Fibroblast of skin of right biceps (primary cell): ENCODE measurements at places on chromosomes 11 and 22.
A peak's percentile ranks its signal among the peaks of the same experiment; 100 is the strongest.

DNA sequence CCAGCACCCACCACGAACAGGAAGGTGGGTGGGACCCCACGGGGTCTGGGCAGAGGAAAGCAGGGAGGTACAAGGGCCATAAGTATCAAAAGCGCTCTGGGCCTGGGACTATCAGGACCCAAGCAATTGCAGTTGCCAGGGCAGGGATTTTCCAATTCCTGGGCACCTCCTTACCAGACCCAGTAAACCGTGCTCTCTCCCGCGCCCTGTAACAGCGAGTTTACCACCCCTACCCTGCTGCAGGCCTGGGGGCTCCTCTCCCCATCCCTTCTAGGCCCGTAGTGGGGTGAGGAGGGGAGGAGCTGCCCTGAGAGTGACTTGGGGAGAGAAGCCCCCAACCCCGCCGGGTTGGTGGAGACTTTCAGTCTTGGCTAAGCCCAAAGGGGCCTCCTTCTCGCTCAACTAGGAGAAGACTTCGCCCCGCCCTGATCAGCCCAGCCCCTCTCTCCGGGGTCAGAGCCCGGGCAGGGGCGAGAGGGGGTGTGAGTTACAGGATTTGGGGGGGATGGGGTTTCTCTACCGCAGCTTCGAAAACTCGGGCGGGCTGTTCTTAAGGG lies 5.4 kb downstream of the PAX6 start:
- DNase-seq = no peak

GRCh38 chr11:4065601-4066377 lies 28.8 kb upstream of the RRM1 start:
- DNase-seq = peak; percentile 31

DNA sequence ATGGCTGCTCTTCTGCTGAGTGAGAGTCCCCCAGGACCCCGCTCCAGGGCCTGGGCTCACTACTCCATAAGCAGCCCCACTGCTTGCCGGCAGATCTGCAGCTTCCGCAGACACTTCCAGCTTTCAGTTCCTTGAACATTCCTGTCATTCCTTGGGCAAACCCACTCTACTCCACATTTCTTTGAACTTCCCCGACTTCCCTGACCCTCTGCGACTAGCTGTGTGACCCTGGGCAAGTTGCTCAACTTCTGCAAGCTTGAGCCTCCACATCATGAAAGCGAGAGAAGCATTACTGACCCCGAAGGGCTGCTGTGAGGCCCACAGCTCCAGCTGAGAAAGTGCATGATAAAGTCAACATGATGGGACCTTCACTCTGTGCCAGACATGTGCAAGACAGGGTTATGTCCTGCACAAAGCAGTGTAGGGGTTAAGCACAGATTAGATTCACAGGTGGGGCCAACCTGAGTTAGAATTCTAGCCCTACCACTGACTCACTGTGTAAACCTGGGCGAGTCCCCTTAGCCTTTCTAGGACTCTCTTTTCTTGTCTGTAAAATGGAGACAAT lies 51.8 kb downstream of the THAP12 start:
- DNase-seq = peak; percentile 57

GRCh38 chr11:35363246-35363801 lies 56.0 kb downstream of the SLC1A2 start:
- DNase-seq = no peak

GRCh38 chr22:32829451-32829851 lies 27.9 kb downstream of the TIMP3 start:
- DNase-seq = no peak

DNA sequence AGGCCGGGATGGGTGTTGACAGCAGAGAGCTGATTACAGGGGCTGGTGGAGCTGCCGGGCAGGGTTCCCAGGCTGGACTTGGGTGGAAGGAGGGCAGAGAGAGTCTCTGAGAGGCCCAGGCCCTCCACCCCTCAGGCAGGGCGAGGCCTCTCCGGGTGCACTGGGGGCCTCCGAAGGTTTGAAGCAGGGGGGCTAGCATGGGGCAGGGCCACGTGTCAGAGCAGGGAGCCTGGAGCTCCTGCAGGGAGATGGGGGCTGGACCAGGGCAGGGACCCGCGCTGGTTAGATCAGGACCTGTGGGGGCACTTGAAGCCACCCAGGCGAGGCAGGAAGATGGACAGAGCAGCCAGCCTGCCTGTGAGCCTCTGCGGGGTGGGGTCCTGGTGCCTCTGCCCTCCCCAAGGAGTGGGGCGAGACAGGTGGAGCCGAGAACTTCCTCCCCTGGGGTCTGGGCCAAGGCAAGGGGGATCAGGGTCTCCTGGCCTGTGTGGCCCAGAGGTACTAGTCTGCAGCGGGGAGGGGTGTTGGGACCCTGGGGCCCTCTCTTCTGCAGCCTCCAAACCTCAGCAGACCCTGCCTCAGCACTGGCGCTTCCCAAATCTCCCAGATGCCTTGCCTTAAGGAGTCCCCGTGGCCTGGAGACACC lies 911 bp downstream of the PANX2 start:
- DNase-seq = no peak
